ENCODE measurements at places on chromosomes 1 and 21.

GRCh38 chr1:54329312-54330003, 76.7 kb downstream of the SSBP3 start:
- no peak for DNase-seq

DNA sequence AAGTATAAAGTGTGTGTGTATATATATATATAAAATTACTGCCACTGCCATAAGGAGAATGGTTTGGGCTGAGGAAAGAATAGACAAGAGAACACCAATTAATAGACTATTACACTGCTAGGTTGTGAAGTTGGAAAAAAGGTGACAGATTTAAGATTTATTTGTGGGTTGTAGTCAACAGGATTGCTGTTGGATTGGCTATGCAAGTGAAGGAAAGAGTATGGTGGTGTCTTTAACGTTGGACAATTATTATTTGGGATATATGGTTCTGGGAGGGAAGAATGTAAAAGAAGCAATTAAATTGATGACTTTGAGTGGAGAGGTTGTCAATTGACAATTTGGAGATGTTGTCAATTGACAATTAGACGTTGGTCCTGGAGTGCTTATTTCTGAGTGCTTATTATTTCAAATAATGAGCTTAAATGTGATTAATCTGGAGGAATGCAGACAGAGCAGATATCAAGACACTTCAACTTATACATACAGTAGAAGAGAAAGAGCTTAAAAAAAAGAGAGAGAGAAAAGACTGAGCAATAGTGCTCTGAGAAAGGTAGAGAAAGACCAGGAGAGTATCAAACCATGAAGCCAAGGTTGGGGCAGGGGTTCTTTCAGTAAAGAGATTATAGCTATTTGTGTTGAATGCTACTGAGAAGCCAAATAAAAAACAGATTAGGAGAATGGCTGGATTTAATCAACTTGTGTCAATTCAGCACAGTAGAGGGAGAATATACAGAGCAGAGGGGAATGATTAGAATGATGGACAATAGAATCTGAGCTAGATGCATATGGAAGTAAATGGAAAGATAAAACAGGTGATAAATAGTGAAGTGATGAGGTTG, 9.7 kb downstream of the PTGS2 start:
- DNase-seq: no peak

- DNase-seq: no peak
Observed at GRCh38 chr1:115036814-115037507, 7.3 kb downstream of the TSHB start.

- no peak for DNase-seq
Observed at GRCh38 chr1:4019606-4020331, 119.7 kb upstream of the C1orf174 start.

- DNase-seq: no peak
Observed at GRCh38 chr1:208837242-208837641, 593.1 kb upstream of the PLXNA2 start.
